ENCODE measurements at places on chromosomes 12 and 14.

GRCh38 chr12:106112145-106112821, 26.5 kb downstream of the NUAK1 start:
- peak; percentile 45 for DNase-seq

- no peak for DNase-seq
These were observed 316.3 kb downstream of the SLC6A15 start for GRCh38 chr12:84596266-84596665.

- no peak for DNase-seq
These were observed 226.8 kb upstream of the ALG10 start for GRCh38 chr12:33795536-33795935.

- no peak for DNase-seq
These were observed 139.8 kb downstream of the KIF26A start for GRCh38 chr14:104278214-104278534.

DNA sequence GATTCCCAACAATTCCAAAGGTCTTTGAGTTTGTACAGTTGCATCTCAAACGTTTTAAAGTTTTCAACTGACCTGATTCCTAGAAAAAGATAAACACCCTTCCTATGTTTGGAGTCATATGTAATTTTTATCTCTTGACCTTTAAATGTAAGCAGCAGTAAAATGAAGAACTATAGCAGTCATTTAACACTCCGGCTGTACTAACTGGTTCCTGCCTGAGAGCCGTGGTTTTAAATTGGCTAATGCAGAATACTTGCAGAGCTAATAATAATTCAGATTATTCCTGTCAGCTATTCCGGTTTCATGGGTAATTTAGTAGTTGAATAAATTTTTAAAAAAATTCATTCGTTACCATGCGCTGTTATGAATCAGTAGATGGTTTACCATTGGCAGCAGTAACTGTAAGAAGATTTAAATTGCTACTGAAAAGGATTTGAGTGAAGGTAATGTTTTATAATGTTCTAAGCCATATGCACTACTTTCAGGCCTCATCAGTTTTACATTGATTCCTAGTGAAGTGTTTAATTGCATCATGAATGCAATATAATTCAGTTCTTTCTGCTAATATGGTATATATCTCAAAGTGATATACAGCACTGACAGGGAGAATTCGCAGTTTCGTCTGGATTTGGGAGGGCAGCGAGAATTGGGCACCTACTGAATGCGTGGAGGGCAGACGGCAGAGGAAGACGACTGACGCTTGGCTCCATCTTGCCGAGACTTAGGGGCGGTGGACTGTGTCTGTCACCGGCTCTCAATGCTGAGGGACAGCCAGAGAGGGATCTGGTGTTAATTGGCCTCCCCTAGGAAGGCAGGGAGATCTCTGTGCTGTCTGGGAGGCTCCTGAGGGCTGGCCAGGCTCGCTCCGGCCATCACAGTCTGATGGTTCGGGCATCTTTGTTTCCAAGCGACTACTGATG, 217.7 kb downstream of the PHETA1 start:
- no peak for DNase-seq

DNA sequence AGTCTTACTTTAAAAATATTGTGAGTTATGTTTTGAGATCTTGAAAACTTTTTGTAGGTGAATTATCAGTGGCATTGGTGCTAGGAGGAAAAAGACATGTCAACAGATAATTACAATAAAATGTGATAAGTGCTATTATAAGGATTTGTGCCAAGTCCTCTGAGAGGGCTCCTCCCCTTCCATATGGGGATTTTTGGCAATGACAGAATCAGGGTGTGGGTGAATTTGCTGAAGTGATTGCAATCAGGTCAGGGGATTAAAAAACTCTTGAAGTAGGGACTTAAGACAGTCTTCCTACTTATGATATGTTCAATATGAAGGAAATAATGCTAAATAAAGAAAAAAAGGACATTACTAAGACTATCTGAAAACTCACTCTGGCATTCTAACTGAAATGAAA, 122.5 kb downstream of the SLC15A5 start:
- no peak for DNase-seq

- DNase-seq: no peak
These were observed 32.8 kb downstream of the NDUFA9 start for GRCh38 chr12:4681732-4682131.

DNA sequence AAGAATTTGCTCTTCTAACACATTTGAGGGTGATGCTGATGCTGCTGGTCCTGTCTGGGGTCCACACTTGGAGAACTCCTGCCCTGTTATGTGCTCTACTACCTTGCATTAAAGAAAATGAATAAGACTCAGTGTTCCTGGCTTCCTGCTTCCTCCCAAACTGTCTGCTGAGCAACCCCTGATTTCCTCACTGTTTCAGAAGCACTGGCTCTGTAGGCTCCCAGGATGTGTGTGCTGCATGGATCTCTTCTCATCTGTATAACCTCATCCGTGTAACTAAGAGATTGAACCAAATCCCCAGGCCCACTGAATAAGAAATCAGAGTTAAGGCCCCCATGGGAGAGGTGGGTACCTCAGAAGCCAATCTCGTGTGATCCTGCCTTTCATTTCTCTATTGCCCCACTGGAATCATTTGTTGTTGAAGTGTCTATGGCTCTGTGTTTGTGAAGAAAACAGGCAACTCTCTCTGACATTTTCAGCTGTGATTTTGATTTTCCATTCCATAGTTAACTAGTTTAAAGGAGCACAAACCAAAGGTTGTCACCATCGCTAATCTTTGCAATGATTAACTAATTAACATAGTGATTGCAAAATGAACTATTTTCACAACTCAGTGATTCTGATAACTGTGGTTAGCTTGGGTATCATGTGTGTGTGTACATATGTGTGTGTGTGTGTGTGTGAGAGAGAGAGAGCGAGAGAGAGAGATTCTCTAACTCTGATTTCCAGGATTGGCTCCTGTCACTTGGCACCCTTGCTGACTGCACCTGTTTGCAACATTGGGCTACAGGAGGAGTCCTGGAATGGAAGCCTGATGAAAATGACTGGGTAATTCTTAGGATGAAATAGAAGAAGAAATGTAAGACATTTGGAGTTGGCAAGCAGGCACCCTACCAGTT, 196.2 kb downstream of the SLC38A4 start:
- DNase-seq: no peak

DNA sequence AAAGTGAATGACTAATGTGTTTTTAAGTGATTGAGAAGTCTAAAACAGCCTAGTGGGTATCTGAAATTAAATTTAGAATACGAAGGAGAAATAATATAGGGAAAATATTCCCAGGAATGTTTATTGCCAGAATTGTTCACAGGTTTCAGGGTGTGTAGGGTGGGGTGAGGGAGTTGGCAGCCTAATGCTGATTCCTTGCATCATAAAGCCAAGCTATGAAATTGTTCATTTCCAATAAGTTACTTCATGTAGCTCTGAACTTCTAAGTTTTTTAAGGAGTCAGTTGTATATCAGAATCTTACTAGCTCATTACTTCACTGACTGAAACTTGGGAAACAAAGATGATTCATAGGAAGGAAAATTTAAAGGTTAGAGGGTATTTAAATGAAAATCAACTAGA, 56.4 kb downstream of the RAB35 start:
- no peak for DNase-seq

DNA sequence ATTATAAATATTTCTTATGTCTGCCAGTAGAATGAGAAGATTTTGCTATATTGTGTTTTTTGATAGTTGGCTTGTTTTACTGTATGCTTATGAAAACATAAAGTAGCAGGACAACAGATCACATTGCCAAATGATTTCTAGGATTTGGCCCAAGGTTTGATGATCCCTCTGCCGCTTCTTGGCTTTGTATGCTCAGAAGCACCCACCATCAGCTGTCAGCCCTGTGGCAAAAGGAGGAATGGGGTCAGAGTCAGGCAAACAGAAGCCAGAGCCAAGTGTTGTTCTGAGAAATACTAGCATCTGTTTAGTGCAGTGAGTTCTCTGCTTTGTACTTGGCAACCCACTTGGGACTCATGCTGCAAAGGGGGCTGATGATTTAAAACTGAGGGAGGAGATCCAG, 152.2 kb downstream of the PDE3A start:
- DNase-seq: no peak

DNA sequence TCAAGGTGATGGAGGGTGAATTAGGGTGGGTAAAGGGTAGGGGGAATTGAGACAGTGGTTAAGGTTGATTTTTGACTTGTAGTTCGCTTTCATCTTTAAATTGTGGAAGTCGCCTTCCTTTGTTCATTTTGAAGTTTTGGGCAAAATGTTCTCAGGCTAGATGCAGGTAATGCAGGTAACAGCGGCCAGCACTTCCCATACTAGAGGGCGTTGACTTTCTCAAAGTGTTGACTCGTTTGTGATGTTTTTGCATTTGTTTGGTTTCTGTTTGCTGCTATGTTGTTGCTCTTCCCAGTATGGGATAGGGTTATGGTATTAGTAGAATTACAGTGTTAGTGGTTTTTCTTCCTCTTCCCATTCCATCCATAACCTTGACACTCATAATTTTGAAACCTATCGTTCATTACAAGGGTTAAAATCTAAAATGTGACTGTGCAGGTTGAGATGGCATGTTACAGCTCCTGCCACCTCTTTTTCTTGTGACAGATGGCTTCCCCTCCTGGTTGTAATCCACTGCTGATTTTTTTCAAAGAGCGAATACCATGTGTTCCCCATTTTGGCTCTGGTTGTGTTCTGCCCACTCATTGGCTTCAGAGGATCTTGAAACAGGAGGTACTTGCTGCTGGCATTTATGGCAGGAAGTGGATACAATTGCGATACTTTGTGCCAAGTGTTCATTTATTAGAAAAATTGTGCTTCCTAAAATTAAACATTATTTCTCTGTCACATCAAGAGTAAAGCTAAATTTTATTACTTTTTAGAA, 57.1 kb downstream of the ERC1 start:
- DNase-seq: no peak

- DNase-seq: no peak
These were observed 1303.1 kb upstream of the TMEM132C start for GRCh38 chr12:126963825-126964224.

GRCh38 chr14:98114122-98114895, 1157.7 kb downstream of the BCL11B start:
- DNase-seq: no peak

DNA sequence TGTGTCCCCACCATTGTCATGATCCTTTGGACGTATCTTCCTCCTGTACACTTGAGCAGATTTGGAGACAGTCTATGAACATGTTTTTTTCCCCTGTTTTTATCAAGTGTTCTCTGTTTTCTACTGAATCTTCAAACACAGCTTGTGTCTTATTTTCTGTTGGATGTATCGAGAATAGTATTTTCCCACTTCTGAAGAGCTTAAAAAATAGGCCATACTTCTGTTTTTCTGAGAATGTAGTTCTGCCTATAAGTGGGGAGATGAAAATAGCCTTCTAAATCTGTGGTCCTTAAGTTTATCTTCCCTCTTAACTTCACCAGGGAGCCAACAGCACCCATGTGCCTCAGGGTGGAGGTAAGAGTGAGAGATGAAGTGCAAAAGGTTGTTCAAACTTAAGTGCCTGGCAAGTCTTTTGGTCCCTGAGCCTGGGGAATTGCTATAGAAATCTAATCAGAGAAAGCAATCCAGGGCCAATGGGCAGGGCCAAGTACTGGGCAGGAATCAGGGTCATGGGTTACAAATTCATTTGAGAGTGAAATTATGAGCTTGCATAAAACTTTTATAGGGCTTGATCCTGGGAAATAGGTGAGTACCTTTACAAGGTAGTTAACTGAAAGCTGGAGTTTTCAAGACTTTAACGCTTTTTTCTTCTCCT, 58.9 kb downstream of the ARF6 start:
- no peak for DNase-seq

DNA sequence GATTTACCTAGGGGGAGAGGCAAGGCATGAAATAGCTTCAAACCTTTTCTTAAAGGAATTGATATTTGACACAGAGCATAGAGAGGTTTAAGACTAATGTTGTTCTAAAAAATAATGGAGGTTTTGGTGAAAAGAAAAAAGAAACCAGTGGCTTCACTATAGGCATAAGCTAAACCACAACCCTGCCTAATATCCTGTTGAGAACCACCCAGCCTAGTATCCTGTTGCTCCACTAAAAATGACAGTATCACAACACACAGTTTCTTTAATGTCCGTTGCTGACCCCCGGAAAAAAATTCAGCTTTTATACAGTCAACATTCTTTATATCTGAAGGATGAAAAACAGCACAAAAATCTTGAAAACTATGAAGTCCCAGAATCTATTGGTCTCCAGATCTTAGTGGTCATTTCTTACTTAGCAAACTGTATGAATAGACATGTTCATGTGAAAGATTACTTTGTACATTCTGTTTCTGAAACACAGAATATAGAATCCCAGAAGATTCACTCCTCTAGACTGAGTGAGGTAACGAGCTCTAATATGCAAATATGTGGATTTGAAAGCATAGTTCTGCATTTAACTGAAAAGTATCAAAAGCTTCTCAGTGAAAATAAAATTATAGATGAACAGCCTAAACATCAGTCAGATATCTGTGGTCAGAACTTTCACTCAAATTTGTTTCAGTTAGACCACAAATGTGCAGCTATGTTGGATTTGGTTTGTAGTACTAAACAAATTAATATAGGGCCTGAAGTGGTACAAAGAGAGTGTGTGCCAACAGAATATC, 40.5 kb downstream of the GALC start:
- DNase-seq: no peak

DNA sequence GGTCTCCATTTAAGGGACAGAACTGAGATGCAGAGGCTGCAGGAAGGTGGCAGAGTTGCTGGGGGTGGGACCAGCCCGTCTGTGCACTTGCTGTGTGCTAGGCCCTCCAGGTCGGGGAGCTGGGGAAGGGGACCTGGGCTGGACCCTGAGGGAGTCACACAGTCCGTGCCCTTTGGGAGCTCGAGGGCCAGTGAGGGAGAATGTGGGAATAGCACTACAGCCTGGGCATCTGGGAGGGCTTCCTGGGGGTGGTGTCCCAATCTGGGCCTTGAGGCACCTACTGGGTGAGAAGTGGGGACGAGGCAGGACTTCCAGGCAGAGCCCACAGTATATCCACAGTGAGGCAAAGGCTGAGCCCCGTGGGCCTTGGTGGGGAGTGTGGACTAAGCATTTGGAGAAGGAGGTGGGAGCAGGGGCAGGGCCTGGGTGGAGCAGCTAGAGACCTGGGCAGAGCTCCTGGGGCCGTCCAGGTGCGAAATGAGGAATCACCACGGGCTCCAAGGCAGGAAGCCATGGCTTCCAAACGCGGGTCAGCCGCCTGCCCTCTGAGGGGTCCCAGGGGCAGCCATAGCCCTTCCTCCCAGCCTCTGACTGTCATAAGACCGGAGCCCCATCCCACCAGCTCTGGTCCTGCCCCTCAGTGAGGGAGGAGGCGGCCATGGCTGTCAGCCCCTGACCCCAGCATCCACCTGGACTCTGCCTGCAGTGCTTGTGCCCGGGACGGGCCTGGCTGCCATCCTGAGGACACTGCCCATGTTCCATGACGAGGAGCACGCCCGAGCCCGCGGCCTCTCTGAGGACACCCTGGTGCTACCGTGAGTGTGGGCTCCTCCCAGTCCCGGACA, 6.6 kb downstream of the ASPG start:
- DNase-seq: no peak

Data from midbrain (tissue), 1 donor.